ENCODE measurements at places on chromosomes 6 and 20. TPM values are rescaled to one million over a fixed set of nuclear protein-coding genes. Genes with fewer than 3 reads are reported as not detected.

DNA sequence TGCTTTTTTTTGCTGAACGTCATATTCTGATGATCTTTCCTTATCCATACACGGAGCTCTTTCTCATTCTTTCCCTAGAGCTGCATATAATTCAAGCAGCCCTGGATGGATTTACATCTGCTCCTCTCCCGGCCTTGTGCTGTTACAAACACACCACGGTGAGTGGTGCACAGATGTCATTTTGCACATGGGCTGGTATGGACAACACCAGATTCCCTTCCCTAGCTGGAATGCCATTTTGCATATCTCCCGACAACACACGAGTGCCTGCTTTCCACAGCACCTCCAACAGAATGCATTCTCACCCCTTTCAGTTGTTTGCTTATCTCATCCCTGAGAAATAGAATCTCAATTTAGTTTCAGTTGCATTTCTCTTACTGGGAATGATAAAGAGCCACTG lies 69.5 kb upstream of the AFDN start:
- peak; percentile 54 for DNase-seq

GRCh38 chr6:56368491-56368890 lies 121.1 kb upstream of the COL21A1 start:
- no peak for DNase-seq

Gene CTCFL
- 0.09 TPM for total RNA-seq

Gene PNPLA1
- not detected for total RNA-seq

GRCh38 chr6:159163901-159164370 lies 5.3 kb upstream of the FNDC1 start:
- peak; percentile 93 for DNase-seq

DNA sequence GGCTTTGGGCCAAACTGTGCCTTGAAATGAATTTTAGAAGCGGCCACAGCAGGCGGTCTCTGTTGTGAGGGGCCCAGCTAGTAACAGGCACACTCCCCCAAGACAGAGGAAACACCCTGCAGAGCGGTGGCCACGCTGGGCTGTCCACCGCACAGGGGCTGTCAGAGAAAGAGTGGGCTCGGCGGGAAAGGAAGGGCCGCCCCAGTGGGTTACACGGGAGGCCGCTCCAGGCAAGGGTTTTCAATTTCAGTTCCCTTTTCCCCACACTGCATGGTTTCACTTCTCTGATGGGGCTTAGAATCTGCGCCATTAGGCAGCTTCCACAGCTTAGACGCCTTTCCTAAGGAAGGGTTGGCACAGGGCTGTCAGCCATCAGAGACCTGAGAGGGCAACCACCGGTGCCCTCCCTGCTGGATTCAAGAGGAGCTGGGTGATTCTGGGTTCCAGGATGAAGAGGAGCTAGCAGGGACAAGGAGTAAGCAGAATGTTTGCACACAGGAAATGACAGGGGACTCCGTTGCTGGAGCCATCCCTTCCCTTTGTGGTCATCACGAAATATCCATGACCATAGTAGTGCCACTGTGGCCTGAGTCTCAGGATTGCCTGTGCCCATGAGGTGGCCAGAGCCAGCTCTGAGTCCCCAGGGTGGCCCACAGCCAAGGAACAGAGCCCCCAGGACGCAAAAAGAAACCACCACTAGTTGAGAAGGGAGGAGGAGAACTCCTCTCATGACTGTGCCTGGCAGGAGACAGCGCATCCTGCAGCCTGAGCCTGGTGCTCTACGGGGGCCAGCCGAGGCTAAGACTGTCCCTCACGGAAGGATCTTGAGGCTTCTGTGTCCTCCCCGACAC lies 282.7 kb downstream of the NRN1 start:
- DNase-seq: no peak

DNA sequence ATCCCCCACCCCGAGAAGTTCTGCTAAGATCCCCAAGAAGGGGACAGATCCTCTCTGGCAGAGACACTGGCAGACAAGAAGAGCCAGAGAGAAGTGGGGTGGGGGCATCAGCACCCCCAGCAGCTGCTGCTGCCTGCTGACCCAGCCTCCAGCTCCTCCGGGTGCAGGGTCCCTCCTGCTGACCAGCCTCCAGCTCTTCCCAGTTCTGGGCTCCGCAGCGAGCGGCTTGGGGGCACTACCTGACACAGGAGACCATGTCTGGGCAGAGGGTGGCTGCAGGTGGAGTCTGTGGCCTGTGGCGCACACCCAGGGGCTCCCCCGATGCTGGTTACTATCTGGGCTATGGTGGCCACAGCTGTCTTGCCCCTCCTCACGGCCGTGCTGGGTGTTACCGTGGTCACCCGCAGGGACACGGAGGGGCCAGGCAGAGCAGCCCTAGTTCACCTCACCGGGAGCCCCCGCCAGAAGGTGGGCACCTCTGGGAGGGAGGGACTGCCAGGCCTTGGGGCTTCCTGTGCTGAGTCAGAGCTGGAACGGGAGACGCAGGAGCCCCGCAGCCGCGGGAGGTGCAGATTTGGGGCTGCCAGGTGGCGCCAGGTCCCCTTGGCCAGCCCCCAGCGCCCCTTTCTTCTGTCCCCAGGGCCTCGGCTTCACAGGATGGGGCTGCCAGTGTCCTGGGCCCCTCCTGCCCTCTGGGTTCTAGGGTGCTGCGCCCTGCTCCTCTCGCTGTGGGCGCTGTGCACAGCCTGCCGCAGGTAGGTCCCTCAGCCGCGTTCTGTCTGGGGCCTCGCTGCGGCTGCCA lies 630 bp downstream of the LIME1 start:
- DNase-seq: no peak

DNA sequence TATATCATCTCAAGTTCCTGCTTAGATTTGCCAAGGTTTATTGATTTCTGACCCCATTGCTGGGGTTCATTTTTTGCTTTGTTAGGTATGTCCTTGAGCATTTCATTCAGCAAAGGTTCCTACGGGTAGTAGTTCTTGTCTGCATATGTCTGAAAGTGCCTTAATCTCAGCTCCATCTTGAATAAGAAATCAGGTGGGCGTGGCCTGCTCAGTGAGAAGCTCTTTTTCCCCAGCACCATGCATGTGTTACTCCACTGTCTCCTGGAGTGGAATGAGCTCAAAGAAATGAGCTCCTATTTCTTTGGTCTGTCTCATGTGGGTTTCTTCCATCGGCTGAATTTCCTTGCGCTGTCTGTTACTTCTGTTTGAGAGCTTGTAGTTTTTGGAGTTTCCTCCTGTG lies 201.9 kb downstream of the QKI start:
- no peak for DNase-seq

DNA sequence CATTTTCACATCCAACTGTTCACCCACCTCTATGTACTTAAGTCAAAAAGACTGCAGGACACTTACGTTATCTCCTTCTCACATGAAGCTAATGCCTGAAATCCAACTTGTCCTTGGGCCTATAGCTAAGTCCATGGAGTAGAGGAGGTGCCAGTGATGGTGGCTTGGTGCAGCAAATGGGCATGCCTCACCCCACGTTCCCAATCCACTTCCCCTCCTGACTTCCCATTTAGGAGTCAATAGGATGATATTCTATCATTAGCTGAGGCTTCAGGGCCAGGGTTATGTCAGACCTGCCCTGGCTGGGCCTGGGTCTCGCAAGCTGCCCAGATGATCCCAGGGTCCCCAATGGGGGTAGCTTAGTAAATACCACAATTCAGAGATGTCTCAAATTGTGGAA lies 410.4 kb downstream of the MAFB start:
- DNase-seq: no peak

Gene PRRT1
- 0.78 TPM for total RNA-seq

- no peak for DNase-seq
Observed at GRCh38 chr6:150134280-150134920, 8.4 kb upstream of the PPP1R14C start.

DNA sequence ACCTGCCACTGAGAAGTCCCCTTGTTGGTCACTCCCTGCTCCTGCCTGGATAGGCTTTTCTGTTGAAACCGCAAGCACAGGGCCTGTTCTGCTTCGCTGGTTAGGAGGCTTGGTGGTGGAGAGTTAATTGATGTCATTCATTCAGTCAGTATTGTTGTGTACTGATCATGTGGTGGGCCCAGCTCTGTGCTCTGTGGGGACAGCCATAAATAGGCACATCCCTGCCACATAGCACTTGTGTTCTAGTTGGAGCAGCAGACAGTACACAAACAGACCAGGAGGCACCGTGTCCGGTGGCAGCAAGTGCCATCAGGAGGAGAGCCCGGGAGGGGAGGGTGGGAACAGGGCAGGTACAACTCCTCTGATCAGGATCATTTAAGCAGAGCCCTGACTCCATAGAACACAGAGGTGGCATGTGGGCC lies 155.2 kb upstream of the INSM1 start:
- no peak for DNase-seq

GRCh38 chr6:108707328-108707976 lies 140.8 kb upstream of the ARMC2 start:
- no peak for DNase-seq

DNA sequence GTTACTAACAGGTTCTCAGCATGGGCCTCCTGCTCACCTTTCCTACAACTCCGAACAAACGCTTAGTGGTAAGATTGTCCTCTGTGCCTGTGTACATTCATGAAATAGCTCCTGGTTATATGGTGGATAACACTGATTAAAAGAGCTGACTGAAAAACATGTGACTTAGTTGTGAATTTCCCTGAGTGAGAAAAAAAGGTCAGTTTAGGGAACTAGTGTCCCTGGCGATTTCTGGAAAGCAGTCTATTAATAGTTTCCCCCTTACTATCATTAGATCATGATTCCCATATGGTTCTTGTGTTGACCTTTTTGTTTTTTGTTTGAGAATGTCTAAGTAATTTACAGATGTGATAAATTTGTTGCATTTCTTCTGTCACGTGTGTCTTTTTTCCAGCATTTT lies 15.6 kb downstream of the SNRPC start:
- no peak for DNase-seq

Gene SRF
- 76.8 TPM for total RNA-seq

DNA sequence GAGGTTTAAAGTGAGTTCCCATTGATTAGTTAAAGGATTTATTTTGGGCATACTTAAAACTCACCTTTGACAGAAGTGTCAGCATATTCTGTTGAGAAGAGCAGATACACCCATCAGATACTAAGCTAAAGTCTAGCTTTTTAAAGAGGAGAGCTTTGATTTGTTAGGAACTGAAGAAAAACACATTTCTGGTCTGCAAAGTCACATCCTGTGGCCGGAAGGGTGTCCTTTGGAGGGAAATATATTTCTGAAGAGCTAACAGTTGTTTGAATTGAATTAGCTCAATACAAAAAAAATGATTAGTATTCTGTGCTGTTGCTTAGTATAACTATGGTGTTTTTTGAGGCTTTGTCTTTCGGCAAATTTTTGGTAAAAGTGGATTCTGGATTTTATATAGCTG lies 302.7 kb downstream of the RFPL4B start:
- no peak for DNase-seq

Gene TBX18
- total RNA-seq: 5.2 TPM

DNA sequence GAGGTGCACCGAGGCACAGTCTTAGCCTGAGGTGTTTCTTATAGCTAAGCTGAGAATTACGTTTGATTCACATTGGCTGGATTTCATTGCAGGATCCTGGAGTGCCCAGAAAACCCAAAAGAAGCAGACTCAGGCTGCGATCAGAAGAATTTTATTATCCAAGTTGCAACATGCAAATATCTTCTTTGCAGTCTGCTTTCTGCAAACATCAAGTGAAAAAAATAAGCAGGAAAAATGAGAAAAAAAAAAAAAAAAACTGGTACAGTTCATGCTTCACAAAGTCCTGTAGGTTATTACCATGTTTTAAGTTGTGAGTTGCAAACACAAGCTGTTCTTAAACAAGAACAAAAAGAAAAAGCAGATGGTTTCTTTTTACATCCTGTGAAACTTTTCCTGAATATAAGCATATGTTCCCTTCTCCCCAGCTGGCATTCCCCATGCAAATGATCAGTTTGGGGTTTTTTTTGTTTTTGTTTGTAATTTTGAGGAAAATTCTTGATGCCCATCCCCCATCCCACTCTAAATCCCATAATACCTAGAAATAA lies 349.0 kb downstream of the CBLN4 start:
- DNase-seq: no peak

Gene SS18L1
- 38.7 TPM for total RNA-seq
